ENCODE measurements at places on chromosomes 4 and X. TPM values are rescaled to one million over a fixed set of nuclear protein-coding genes. Genes with fewer than 3 reads are reported as not detected.

- DNase-seq, result no peak
Measured at GRCh38 chr4:123265443-123265842, 131.2 kb upstream of the SPRY1 start.

The TFDP3 gene
- not detected for total RNA-seq

The STK32B gene
- not detected for total RNA-seq

GRCh38 chr4:144480068-144480467 lies 165.9 kb upstream of the HHIP start:
- no peak for DNase-seq

- DNase-seq, result no peak
Measured at GRCh38 chrX:21974011-21974385, 33.5 kb downstream of the SMS start.

DNA sequence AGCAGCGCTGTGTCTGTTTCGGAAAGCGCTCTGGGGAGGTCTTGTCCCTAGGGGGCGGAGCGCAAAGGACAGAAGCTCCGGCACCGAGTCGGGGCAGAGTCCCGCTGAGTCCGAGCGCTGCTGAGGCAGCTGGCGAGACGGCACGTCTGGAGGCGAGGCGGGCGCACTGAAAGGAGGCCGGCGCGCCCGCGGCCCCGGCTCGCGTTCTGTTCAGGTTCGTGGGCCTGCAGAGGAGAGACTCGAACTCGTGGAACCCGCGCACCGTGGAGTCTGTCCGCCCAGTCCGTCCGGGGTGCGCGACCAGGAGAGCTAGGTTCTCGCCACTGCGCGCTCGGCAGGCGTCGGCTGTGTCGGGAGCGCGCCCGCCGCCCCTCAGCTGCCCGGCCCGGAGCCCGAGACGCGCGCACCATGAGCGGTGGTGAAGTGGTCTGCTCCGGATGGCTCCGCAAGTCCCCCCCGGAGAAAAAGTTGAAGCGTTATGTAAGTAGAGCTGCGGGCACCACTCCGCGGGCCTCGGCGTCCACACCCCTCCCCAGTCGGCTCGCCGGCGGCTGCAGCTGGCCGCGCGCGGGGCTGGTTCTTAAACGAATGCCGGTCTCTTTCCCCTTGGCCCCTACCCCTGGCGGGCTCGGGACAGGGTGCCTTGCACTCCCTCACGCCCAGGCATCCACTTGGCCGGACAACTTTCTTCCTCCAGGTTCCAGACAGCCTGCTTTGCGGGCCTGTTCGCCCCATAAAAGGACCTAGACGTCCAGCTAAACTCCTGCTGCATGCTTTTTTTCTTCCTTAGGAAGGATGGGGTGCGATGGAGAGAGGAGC lies at the start of gene GAB1:
Gene GAB1, plus strand, starts transcription at position 96 of the 819 bp plus-strand sequence. Its CDS starts 313 bp downstream, at position 409.
- no peak for DNase-seq

DNA sequence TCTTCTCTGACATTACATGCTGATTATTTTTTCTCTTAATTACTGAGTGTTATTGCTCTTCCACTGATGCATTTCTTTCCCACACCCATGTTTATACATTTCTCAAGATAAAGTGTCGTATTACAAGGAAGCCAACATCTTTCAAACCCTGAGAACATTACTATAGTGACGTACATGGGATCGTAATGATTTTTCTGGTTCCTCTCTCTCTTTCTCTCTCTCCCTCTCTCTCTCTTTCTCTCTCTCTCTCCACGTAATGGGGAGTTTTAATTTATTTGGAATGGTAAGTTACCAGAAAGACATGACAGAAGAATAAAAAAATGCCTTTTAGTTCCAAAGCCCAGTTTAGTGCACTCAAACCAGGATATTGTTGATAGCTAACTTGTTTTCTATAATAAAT lies 40.4 kb upstream of the MAPK10 start:
- no peak for DNase-seq

DNA sequence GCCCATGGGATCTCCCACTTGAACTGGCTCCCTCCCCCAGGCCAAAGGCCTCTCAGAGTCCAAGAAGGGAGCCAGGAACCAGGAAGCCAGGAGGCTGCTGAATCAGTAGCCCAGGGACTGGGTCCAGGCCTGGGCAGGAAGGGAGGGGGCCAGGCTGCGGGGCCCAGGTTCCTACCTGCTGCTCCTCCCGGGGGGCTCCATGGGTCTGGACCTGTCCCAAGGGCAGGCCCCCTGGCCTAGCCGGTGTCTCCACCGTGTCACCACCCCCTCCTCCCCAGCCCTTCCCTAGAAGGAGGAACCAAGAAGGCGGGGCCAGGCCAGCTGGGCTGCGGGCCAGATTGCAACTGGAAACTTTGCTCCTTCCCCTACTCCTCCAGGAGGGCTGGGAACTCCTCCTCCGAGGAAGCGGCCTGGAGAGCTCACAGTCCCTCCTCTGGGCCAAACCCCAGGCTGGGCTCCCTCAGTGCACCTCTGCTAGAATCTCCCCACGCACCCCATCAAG lies at the start of gene IQSEC2:
Gene IQSEC2, minus strand, starts transcription at position 264 of the 502 bp plus-strand sequence.
- no peak for DNase-seq

- no peak for DNase-seq
Measured at GRCh38 chr4:158530381-158530780, 8.7 kb downstream of the RXFP1 start.

DNA sequence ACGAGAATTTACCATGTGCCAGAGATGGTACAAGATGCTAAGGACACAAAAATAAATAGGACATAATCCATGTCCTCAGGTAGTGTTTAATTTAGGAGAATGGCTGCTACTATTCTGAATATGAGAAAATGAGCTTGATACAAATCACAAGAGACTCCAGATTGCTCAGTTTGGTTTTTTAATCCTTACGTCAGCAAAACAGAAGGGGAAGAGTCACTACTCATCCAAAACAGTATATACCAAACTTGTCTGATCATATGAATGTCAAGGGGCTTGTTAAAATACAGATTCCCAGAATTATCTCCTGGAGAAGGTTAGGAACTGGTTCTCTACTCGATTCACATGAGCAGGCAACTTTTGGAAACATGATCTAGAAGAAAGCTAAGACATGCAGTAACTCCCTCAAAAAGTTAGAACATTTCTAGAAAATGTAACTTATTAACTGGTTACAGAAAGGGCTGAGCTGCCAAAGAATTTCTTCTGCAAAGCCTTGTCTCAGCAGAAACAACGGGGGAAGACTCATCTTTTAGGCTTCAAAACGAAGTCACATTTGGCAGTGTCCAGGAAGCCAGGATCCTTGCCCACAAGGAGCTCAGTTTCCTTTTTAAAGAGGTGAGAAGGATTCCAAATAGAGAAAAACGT lies 3.4 kb downstream of the AIFM1 start:
- no peak for DNase-seq

DNA sequence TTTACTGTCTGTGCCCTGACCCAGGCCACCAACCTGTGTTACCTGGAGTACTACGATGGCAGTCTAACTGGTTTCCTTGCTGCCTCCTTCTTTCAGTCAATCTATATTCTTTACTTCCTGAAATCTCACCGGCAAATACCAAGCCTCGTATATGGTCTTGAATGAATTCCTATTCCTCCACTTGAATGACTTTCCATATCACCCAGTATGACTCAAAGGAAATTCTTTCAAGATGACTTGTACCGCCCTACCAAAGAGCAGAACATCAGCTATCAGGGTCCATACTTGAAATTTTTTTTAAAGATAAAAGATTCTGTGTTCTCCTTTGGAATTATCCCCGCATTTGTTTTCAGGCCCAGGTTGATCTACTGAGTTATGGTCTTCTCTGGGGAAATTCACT lies 378.0 kb downstream of the AFF2 start:
- DNase-seq, result no peak

DNA sequence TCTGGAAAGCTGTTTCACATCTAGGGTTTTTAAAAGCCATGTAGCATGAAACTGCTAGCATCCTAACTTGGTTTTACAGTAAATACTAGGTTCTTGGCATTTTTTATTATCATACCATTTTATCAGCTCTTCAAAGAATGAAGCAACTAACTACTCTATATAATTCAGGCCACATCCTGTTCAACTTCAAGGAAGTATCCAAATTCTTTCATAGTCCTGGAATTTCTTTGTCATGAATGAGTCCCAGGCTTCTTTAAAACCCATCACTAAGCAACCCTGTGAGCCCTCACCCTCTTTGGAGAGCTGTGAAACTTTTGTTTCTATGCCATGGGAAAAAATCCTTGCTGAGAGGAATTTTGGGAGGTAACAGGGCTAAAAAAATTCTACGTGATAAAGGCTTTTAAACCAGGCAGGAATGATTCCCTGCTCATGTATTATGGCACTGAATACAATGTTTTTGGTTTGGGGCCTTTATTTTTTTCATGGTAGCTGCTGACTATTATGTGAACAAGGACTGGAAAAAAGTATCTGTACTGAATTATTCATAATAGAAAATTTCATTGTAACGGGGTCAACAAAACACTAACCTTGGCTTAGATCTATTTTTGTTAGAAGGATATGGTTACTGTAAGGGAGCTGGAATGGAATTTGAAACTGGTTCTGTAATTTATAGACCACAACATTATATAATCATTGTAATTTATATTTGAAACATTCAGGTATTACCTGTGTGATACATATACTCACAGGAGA lies 164.9 kb downstream of the DCTD start:
- no peak for DNase-seq

DNA sequence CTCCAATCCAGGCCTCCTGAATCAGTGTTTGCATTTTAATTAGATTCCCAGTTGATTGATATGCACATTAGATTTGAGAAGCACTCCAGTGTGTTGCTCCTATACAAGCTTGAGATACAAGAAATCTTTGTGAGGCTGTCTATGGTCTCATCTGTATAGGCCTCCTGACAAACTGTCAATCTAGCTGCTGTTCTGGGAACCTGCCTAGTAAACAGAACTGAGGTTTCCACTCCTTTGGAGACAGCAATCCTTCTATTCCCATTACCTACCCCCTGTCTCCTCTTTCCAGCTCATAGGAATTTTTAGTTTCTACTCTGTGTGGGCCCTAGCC lies 306.1 kb upstream of the EMCN start:
- DNase-seq, result no peak

DNA sequence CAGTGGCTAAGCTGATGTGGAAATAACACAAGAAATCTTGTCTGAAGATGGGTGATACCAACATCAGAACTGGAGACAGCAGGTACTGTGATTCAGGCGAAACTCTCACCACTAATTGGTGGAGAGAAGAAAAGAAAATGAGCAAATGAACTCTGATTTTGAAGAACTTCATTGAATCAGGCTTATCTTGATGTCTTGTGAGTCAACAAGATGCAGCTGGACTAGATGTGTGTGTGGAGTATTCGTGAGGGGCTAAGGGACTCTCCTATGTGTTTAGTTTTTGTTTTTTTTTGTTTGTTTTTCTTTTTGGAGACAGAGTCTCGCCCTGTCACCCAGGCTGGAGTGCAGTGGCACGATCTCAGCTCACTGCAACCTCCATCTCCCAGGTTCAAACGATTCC lies 131.6 kb downstream of the DHRSX start:
- no peak for DNase-seq

DNA sequence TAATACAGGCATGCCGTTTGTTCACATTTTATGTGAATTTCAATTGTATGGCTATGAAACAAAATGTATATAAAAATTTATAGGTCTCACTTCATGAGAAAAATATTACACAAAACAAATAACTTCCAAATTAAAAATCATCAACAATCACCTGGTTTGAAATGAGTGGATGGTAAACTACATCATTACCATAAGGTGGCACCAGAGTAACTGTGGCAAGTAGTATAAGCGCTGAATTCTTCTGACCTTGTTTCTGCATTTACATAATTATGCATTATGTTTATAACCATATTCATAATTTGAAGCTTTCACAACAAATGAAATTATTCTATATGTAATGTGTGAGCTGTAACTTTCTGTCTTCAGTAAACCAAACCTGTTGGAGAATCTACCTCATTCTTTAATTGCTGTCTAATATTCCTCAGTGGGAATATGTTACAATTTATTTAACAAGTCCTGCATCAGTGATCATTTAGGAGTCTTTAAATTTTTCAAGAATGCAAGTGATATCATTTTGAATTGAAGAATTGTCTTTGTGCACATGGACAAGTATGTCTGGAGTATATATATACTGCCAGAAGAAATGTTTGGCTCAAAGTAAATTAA lies 55.2 kb downstream of the MMRN1 start:
- no peak for DNase-seq

- DNase-seq, result no peak
Measured at GRCh38 chrX:39602195-39602594, 495.6 kb downstream of the BCOR start.

GRCh38 chr4:32440391-32440790 lies 1720.2 kb downstream of the PCDH7 start:
- DNase-seq, result no peak

GRCh38 chrX:109089359-109089758 lies 353.0 kb upstream of the IRS4 start:
- DNase-seq, result no peak

The NOP14 gene
- total RNA-seq, result 41.4 TPM

The SPP1 gene
- 15.5 TPM for total RNA-seq

The FGFBP1 gene
- total RNA-seq, result not detected

DNA sequence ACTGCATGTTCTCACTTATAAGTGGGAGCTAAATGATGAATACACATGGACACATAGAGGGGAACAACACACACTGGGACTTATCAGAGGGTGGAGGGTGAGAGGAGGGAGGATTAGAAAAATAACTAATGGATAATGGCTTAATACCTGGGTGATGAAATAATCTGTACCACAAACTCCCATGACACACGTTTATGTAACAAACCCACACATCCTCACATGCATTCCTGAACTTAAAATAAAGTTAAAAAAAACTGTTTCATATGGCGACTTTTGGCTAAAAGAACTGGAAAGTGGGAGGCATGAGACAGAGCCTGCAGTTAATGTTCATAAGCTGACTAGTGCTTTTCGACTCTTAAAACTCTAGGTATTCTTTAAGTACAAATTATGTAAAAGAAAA lies 98.9 kb upstream of the NPFFR2 start:
- DNase-seq, result no peak

The PCYT1B gene
- total RNA-seq, result not detected

- DNase-seq, result no peak
Measured at GRCh38 chr4:73764513-73764912, 24.1 kb downstream of the CXCL8 start.

The INTS6L gene
- 43.7 TPM for total RNA-seq

- no peak for DNase-seq
Measured at GRCh38 chr4:23788460-23788859, 101.4 kb downstream of the PPARGC1A start.

- DNase-seq, result no peak
Measured at GRCh38 chr4:147479376-147479775, 1.5 kb upstream of the EDNRA start.
